Right renal cortex interstitium (tissue), 3 donors: ENCODE measurements at places on chromosomes 2 and 18. TPM values are rescaled to one million over a fixed set of nuclear protein-coding genes. Genes with fewer than 3 reads are reported as not detected.
A peak's percentile ranks its signal among the peaks of the same experiment; 100 is the strongest.

GRCh38 chr2:234292962-234293243 is 204.0 kb downstream of the ARL4C start:
- DNase-seq, result no peak

DNA sequence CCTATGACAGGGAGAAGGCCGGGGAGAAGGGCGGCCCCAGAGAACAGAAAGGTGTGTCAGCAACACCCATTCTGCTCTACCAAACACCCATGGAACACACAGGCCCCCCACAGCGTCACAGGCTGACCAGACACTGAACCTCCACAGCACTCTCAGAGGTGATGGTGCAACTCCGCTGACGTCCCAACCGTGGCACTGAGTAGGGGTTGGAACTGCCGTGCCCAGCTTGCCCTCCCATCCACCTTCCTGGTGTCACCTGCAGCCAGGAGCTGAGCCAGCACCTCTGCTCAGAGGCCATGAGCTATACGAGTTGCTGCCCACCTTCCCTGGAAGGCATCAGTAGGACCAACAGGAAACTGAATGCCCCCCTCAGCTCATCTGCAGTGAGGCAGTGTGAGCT is 412.9 kb upstream of the SALL3 start:
- no peak for DNase-seq

GRCh38 chr2:170696948-170697347 is 18.2 kb upstream of the SP5 start:
- DNase-seq, result no peak

- no peak for DNase-seq
Measured at GRCh38 chr2:29518010-29518409, 402.8 kb downstream of the CLIP4 start.

- peak; percentile 56 for DNase-seq
Measured at GRCh38 chr2:74587664-74588277, 33.3 kb downstream of the DOK1 start.

- no peak for DNase-seq
Measured at GRCh38 chr2:10712185-10712809, 9.1 kb upstream of the ATP6V1C2 start.

DNA sequence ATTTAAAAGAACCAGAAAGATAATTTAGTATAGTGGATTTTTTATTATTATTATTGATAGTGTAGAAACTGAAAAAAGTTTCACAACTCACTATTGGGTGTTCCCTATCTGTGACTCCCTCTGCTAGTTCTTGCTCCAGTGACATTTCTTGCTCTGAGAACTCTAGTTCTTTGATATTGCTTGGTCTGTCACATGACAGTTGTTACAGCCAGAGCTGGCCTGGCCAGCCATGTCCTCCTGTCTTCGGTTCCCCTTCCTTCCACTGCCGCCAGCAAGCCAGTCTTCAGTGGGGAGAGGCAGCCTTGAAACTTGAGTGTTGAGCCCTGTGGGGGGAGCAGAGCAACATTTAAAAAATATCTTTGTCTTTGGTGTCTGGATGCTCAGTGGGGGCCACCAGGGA is 7.6 kb upstream of the THOC1 start:
- DNase-seq, result no peak

Gene SERPINB10
- 0.58 TPM for polyA plus RNA-seq

DNA sequence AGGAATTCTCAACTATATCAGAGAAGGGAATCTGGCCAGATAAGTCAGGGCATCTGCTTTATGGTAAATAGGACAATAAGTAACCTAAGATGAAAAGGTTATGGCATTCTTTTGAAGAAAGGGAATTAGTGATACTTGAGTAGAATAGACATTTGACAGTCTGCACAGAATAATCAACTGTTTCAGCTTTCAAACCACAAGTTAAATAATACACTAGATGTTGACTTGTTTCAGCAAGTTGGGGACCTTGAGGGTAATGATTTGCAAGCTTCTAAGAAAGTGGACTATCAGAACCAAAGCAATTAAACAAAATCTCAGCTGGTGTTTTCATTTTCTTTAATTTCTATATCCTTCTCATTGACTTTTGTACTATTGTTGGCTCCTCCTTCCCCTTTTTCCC is 54.5 kb downstream of the SLC39A10 start:
- no peak for DNase-seq

- no peak for DNase-seq
Measured at GRCh38 chr2:102033031-102033749, 41.4 kb downstream of the IL1R2 start.

DNA sequence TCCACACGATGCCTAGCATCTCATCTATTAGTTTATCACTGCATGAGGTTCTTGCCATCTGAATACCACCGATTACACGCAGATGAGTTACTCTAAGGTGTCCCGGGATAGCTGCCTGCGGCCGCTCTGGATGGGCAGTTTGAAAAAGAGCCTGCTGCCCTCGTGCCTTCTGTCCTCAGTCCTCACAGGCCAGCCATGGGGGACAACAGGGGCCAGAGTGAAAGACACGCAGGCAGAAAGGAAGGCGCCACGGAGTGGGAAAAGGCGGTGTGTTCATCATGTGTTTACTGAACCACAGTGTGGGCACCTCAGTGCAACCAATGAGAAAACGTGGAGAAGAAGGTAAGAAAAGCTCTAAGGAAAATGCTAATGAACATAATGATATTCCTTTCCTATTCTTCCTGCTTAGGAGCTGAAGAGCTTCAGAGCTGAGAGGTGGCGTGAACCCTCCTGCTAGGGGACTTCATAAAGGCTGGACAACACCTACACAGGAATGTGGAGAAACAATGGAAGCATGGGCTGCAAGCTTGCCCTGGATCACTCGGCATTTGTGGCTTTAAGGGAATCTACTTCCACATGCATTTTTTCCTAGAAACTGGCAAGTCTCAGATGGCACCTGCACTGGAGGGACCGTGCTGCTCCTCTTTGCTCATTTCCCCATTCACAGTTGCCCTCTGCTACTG is 50.9 kb downstream of the CABYR start:
- DNase-seq, result no peak

Gene GKN1
- not detected for polyA plus RNA-seq

DNA sequence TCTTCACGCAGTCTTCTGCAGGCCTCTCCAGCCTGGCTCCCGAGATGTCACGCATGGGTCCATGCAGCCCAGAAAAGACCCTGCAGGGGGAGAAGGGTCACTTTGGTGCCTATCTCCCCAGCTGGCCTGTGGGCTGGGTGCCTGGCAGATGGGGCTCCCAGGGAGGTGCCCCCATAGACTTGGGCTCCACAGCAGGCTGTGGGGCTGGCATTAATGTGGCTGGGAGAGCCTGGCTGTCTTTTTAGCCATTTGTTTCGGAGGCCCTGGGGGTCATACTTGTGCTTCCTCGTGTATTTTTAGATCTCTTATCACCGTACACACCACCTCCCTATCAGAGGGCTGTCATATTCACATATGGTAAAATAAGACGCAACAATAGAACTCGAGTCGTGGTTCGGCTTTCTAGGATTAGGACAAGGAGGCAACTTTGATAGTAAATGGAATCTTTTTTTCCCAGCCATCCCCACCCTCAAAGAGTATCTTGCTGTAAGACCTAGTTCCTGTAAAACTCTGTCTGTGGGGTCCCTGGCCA is 74.5 kb downstream of the LRRFIP1 start:
- no peak for DNase-seq

DNA sequence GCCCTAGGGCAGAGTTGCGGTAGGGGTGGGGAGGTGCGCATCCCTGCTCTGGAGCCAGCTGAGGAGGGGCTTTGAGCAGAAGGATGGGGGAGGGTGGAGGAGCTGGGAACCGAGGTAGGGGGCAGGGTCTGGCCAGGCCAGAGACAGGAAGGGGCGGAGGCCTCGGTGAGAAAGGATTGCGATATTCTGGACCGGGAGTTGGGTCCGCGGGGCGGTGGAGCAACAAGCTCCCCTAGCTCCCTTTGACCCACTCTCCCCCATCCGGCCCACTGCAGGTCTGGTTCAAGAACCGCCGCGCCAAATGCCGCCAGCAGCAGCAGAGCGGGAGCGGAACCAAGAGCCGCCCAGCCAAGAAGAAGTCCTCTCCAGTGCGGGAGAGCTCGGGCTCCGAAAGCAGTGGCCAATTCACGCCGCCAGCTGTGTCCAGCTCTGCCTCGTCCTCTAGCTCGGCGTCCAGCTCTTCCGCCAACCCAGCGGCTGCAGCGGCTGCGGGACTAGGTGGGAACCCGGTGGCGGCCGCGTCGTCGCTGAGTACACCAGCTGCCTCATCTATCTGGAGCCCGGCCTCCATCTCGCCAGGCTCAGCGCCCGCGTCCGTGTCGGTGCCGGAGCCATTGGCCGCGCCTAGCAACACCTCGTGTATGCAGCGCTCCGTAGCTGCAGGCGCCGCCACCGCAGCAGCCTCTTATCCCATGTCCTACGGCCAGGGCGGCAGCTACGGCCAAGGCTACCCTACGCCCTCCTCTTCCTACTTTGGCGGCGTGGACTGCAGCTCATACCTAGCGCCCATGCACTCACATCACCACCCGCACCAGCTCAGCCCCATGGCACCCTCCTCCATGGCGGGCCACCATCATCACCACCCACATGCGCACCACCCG is 4.8 kb downstream of the OTX1 start:
- no peak for DNase-seq

Gene ADAM23
- polyA plus RNA-seq, result 5.8 TPM

- DNase-seq, result no peak
Measured at GRCh38 chr2:241562269-241562891, 3.8 kb downstream of the BOK start.

Gene ZNF396
- polyA plus RNA-seq, result 6.1 TPM

DNA sequence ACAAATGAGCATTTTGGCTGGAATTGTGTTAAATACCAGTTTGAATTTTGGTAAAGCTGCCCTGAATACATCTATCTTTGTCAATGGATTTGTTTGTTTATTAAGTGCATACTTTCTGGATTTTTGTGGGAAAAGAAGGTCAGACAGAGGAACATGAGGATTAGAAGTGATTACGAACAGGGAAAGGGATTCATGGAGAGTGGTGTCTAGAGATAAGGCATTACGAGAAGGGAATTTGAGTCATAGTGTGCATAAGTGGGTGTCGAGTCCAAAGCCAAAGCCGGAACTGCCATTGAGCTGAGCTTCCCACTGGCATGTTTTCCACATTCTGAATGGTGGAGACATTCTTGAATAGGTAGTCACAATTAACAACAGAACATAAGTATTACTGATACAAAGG is 68.9 kb upstream of the EFEMP1 start:
- DNase-seq, result no peak
